ENCODE measurements at places on chromosomes 4 and X.

- no peak for DNase-seq
These were observed 157.4 kb downstream of the PALLD start for GRCh38 chr4:168654104-168654847.

DNA sequence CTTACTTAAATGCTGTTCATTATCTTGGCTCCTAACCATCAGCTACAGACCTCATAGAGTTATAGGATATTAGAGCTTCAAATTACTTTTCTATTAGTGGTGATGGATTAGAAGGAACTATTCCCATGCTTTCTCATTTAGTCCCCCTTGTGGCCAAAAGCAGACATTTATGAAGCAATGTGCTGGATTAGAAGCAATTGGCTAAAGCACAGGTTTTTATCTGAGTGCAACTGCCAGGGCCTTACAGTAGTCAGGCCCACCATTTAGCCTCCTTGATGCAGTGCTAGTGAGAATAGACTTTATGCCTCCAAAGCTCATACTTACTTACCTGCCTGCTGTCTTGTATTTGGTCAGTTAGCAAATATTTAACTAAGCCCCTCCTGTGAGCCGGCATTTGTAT is 93.0 kb downstream of the TSPAN7 start:
- no peak for DNase-seq

GRCh38 chr4:1375051-1375721 is 28.2 kb downstream of the UVSSA start:
- no peak for DNase-seq

- DNase-seq = no peak
These were observed 15.8 kb downstream of the SYNPO2 start for GRCh38 chr4:118904418-118904817.

GRCh38 chr4:24527371-24527770 is 57.0 kb downstream of the DHX15 start:
- DNase-seq = no peak

GRCh38 chr4:155025762-155026457 is 182.5 kb upstream of the NPY2R start:
- peak; percentile 34 for DNase-seq

- no peak for DNase-seq
These were observed 127.4 kb downstream of the FAM53A start for GRCh38 chr4:1556541-1557220.

- DNase-seq = no peak
These were observed 239.7 kb upstream of the UGT8 start for GRCh38 chr4:114358901-114359300.

DNA sequence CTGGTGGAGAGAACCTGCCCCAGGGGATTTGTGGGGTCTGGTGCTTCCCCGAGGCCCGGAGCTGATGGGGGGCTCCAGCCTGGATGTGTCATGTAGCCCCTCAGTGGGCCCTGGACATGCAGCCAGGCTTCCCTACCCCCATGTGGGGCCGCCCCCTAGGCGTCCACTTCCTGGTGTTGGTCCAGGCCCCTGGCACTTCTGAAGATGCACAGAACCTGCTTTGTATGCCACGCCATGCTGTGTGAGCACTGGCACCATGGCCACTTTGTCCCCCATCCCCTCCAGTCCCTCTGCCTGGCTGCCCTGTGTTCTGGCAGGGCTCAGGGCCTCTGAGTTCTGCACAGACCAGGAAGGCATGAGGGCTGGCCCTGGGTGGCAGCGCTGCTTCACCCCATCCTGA is 29.2 kb downstream of the WFS1 start:
- DNase-seq = no peak

DNA sequence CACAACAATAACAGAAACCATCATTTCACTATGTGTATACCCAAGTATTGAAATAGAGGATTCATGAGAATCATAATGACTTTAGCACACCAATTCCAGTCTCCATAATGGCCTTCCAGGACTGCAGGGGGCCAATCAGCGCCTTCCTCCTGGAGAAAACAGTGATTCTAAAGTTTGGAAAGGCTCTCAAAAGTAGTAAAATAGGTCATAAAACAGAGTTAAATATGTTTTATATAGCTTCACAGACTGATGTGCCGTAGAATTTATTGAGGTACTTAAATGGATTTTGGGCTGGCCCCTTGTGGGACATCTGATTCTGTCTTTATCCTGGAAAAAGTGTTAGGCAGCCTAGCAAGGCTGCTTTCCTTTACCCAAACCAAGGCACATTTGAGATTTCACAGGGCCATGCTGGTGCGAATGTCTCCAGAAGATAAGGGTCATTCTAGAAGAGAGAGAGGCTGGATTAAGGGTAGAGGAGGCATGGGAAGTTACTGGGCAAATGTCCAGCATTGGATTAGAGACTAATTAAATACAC is 543.9 kb downstream of the GALNTL6 start:
- DNase-seq = no peak

GRCh38 chrX:154063234-154063633 is 34.3 kb downstream of the MECP2 start:
- peak; percentile 14 for DNase-seq

DNA sequence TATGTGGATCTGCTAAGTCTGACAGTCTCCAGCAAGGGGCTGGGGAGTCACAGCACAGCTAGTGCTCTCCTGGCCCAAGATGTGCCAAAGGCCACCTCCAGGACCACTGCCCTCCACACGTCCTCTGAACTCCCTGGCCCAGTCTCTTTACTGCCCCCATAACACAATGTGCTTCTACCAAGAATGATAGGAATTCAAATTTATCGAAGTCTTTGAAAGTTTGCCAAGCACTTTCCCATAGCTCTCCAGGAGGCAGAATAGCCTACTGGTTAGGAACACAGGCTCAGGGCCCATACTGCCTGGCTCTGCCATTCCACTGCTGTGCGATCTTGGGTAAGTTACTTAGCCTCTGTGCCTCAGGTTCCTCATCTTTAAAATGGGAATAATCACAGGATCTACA is 86.7 kb downstream of the NHSL2 start:
- no peak for DNase-seq

- DNase-seq = no peak
These were observed 12.0 kb upstream of the DCHS2 start for GRCh38 chr4:154503598-154503997.

DNA sequence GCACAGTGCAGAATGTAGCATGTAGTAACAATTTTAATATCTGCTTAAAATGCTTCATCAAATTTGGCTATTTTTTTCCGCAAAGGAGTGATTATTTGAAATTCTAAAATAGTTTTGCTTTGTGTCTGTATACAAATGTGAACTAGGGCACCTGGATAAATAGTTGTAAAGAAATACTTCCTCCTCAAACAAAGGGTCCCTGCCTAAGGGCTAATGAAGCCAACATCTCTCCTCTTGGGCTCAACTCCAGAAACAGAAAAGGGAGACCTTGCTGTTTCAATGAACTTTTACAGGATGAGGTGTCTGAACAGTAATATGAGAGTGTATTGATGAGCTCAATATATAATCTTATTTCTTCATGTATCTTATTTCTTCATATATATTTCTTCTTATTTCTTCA is 30.8 kb upstream of the SCOC start:
- DNase-seq = no peak

DNA sequence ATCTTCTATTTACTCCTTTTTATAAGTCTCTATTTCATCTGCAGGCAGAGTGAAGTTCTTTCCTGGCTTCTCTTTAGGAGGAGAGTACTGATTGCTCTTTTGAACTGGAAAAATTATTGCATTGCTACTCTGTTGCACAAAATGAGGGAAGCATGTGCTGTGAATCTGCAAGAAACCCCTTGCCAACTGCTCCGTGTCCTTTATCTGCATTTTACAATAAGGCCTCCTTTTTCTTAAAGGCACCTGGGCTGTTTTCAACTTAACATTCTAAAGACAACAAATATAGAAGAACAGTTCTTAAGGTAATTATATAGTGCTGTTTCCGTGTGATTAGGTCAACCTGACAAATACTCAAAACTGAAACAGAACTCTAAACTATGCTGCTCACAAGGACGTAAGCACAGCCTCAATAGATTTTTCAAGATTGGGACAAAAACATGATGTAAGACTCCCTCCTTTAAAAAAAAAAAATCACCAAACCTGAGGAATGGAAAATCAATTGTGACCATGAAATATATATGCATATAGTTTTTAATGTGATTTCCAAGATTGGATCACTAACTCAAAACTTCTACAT is 716.6 kb upstream of the INTU start:
- no peak for DNase-seq

- DNase-seq = no peak
These were observed 8.8 kb downstream of the ENPEP start for GRCh38 chr4:110484767-110485166.

DNA sequence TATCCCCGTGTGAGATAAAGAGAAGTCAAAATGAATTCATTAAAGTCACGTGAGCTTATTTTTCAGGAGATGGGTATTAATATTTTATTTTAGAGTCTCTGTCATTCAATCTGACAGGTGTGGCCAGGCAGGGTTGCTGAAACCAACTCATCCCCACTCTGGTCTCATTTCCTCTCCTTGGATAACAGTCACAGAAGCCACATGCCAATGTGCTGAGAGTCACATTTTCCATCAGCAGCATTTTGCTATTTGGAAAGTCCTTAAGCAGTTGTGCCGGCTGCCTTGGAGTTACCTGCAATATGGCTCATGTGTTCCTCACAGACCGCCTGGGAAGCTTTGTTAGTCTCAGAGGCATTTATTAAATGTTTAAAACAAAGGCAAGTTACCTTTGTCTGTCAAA is 302.3 kb downstream of the DCHS2 start:
- DNase-seq = no peak

GRCh38 chr4:32135642-32136041 is 1415.5 kb downstream of the PCDH7 start:
- DNase-seq = no peak

GRCh38 chrX:133366735-133367134 is 48.6 kb downstream of the GPC4 start:
- no peak for DNase-seq

GRCh38 chr4:78185117-78185516 is 128.0 kb downstream of the FRAS1 start:
- DNase-seq = no peak

DNA sequence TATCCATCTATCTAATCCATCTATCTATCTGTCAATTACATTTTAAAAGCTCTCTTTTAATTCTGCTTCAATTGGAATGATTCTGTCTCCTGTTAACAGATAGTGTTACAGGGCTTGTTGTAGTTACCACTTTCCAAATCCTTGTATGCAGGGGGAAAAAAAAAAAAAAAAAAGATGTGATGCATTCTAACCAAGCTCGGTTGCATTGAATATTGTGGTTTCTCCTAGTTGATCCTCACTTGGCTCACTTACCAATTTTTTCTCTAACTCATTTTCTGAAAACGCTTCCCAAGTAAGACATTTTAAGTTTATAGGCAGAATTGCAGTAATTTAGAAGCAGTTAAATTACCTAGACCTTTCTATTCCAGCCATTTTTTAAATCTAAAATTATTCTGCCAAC is 327.9 kb upstream of the PITX2 start:
- no peak for DNase-seq

DNA sequence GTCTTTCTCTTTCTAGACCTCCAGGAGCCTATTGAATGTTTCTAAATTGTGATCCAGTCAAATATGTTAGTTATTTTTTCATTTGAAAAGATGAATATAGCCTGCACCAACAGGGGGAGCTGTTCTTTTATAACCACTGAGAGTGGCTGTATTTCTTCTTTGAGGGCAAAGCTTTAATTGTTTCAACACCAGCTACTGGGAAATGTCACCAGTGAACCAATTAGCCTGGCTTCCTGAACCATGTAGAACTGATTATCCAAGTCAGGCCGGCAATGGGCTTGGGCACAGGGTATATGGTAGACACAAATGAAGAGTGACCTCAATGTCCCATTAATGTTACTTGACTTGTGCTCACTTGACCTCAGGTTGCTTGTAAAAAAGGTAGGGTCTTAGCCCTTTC is 4.8 kb upstream of the DAPP1 start:
- DNase-seq = peak; percentile 68

- DNase-seq = no peak
These were observed 337.7 kb upstream of the FAM241A start for GRCh38 chr4:111807576-111807975.

DNA sequence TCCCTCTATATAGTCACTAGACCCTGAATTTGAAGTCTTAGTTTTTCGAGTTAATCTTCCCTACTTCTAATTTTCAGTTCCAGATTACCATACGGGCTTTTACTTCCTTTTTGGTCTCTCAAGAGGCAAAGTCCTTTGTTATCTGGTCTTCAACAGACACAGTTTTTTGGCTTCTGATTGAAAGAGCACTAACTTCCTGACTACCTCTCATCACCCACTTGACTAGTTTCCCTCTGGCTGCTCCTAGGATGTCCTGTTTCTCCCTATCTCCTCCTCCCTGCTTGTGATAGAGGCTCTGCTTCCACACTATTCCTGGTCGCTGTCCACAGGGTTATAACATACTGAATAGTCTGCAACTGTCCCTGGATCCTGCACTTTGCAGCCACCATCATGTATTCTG is 16.7 kb upstream of the WDR44 start:
- DNase-seq = no peak

- DNase-seq = peak; percentile 25
These were observed 71.3 kb downstream of the LRBA start for GRCh38 chr4:150943818-150944217.

DNA sequence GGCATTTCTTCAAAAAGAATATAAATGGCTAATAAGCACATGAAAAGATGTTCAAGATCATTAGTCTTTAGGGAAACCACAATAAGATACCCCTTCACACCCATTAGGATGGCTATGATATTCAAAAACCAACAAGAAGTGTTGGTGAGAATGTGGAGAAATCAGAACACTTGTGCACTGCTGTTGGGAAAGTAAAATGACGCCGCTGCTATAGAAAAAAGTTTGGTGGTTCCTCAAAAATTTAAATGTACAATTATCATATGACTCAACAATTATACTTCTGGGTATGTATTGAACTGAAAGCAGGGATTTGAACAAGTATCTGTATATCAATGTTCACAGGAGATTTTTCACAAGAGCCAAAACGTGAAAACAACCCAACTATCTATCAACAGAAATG is 29.4 kb upstream of the NEUROG2 start:
- no peak for DNase-seq

- DNase-seq = no peak
These were observed 14.3 kb downstream of the CBR4 start for GRCh38 chr4:168995537-168996295.

GRCh38 chr4:113998079-113998478 is 18.6 kb upstream of the ARSJ start:
- DNase-seq = no peak

DNA sequence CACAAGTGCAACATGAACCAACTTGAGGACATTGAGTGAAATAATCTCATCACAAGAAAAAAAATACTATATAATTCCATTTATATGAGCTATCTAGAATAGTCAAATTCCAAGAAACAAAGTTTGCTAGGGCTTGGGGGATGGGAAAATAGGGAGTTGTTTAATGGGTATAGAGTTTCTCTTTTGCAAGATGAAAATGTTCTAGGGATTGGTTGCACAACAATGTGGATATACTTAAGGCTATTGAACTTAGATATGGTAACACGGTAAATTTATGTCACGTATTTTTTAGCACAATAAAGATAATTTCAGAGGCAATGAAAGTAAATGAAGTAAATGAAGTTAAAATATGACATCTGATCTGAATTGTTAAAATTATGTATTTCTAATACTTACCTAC is 7.9 kb downstream of the MFSD8 start:
- DNase-seq = no peak
